ENCODE measurements at places on chromosomes 4 and X. TPM values are rescaled to one million over a fixed set of nuclear protein-coding genes. Genes with fewer than 3 reads are reported as not detected.

GRCh38 chr4:154961263-154961662 is 180.2 kb downstream of the RBM46 start:
- no peak overlapping the region for H3K4me3 ChIP-seq
- H3K36me3 ChIP-seq, result no peaks in the 10 kb centered on the region
- H3K4me1 ChIP-seq, result no peaks in the 10 kb centered on the region
- H3K27me3 ChIP-seq, result peaks cover 1% of the 10 kb centered on the region

DNA sequence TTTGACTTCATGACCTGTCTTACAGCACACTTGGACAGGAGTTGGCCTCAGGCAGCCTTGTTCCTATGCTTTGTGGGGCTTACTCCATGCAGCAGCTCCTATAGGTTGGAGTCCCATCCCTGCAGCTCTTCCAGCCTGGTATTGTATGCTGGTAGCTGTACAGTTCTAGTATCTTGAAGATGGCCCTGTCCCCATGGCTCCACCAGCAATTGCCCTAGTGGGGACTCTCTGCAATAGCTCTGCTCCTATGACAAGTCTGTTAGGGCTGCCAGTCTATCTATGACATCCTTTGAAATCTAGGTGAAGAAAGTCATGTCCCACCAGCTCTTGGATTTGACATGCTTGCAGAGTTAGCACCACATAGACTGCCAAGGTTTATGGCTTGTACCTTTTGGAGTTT is 252.6 kb downstream of the ANTXR2 start:
- H3K4me1 ChIP-seq, result no peaks in the 10 kb centered on the region
- DNase-seq, result no peak
- no peak overlapping the region for H3K27ac ChIP-seq
- H3K36me3 ChIP-seq, result no peaks in the 10 kb centered on the region

The HCFC1 gene
- 60.1 TPM for total RNA-seq

DNA sequence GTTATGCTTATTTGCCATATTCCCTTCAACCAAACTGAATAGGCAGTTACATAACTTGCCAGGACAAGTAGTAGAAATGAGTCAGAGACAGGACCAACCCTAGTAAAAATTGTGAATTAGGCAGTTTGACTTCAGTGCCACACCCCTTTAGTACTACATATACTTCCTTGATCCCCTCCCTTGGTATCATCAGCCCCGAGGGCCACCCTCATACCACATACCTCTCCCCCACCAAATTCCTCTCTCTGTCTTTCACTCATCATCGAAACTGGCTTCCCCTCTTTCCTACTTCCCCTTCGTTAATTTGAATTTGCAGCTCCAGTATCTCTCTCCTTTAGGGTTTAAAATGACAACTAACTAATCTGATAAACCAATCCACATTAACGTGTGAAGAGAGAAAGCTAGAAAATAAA is 7.9 kb upstream of the PTPN13 start:
- no peak for DNase-seq
- H3K4me3 ChIP-seq, result no peak overlapping the region
- H3K4me1 ChIP-seq, result peaks cover 15% of the 10 kb centered on the region
- H3K27ac ChIP-seq, result no peak overlapping the region
- no peaks in the 10 kb centered on the region for H3K27me3 ChIP-seq
- H3K36me3 ChIP-seq, result no peaks in the 10 kb centered on the region

The PF4V1 gene
- total RNA-seq, result not detected

Measured in chondrocyte (in vitro differentiated cells).